Esophagus mucosa (tissue), 1 donor: ENCODE measurements at places on chromosomes 5 and 9. TPM values are rescaled to one million over a fixed set of nuclear protein-coding genes. Genes with fewer than 3 reads are reported as not detected.

SLC4A9 gene
- total RNA-seq = 0.08 TPM

CBY3 gene
- not detected for total RNA-seq

CDH10 gene
- not detected for total RNA-seq

LCN2 gene
- total RNA-seq = 525 TPM

IRX4 gene
- total RNA-seq = 10.3 TPM

PCDHA1 gene
- total RNA-seq = not detected

WDR38 gene
- not detected for total RNA-seq

SPAG8 gene
- total RNA-seq = 0.20 TPM

CCDC69 gene
- 8.4 TPM for total RNA-seq

MEIKIN gene
- not detected for total RNA-seq

LRRC19 gene
- total RNA-seq = 0.08 TPM

SCGB3A2 gene
- total RNA-seq = not detected

SMIM33 gene
- not detected for total RNA-seq

PPIP5K2 gene
- total RNA-seq = 26.7 TPM

ACTBL2 gene
- total RNA-seq = not detected

TAF1L gene
- not detected for total RNA-seq

PRDM9 gene
- total RNA-seq = not detected

CCDC187 gene
- total RNA-seq = not detected

PTGES gene
- total RNA-seq = 9.1 TPM

SKP1 gene
- 206 TPM for total RNA-seq

PCDHA7 gene
- total RNA-seq = 0.08 TPM

HARS1 gene
- 43.0 TPM for total RNA-seq

PCDHGC3 gene
- total RNA-seq = 38.8 TPM

AJM1 gene
- total RNA-seq = 1.1 TPM

DDX4 gene
- not detected for total RNA-seq

CCDC171 gene
- total RNA-seq = 1.4 TPM

ANKRD34B gene
- total RNA-seq = not detected

C1QTNF3 gene
- total RNA-seq = 1.2 TPM

RNF224 gene
- total RNA-seq = 2.7 TPM

GPR150 gene
- total RNA-seq = not detected

VPS13A gene
- total RNA-seq = 14.7 TPM

ISL1 gene
- total RNA-seq = not detected
